ENCODE measurements at places on chromosomes 7 and 10.

DNA sequence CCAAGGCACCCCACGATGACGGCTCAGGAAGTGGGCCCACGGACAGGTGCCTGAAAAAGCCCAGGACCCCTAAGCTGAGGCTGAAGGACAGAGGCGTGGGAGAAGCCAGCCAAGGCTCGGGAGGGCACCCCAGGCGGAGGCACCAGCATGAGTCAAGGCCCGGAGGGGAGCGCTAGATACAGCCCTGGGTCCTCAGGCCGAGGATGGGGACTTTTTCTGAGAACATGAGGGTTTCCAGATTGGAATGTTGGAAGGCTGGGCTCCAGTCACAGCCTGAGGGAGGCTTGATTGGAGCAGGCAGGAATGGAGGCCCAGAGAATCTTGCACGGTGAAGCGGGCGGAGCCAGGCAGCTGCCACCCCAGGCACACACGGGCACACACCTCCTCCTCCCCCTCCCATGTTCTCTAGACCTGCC, 19.0 kb upstream of the ELFN1 start:
- no peak for DNase-seq

DNA sequence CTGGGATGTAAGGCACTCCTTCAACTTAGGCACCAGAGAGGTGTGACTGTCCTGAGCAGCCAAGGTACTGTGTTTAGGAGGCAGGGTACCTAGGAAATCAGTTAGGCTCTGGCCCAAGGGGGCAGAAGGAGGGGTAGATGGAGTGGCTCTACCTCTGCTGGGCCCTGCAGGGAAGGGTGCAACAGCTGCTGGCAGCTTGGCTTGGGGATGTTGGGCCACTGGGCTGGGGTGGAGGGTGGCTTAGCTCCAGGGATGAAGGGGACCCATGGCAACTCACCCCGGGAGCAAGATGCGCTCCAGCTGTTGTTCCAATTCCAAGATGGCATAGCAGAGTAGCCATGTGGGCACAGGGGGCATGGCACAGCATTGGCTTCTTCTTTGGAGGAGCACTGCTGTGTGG, 42.1 kb downstream of the NEURL1 start:
- no peak for DNase-seq

DNA sequence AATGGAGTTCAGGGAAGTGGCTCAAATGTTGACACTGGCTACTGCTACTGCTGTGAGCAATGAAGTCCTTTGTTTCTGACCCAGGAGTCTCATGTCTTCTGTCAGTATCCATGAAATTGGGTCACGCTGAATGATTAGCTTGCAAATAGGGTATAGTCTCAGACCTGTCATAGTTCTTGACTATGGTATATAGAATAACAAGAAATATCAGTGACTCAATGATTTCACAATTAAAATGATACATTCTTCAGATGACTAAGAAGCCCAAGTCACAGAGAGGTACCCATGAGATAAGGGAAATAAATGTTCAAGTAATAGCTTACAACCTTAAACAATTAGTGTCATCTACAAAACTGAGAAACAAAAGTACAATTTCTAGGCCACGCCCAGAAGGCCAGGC, 89.3 kb downstream of the LYZL2 start:
- no peak for DNase-seq

DNA sequence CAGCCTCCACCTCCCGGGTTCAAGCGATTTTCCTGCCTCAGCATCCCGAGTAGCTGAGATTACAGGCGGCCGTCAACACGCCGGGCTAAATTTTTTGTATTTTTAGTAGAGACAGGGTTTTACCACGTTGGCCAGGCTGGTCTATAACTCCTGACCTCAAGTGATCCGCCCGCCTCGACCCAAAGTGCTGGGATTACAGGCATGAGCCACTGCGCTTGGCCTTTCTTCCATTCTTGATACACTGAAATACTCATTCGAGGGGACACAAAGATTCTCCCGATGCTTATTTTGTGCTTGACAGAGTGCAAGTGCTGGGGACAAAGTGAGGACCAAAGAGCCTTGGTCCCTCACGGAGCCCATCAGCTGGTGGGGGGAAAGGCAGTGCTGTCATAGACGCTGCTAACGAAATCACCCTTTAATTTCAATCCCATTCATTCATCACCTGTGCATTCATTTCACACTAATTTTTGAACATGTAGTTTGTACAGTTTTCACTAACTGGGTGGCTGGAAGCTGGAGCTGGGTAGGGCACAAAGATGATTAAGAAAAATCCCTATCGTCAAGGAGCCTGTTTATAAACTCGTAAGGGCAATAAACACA, 621 bp upstream of the FAM133B start:
- DNase-seq = no peak

- no peak for DNase-seq
Measured at GRCh38 chr10:3119796-3120459, 52.6 kb downstream of the PFKP start.

- DNase-seq = no peak
Measured at GRCh38 chr7:67857698-67858097, 861.1 kb downstream of the TYW1 start.

Data from small intestine (tissue), 16 donors.